Lung microvascular endothelial cell (primary cell): ENCODE measurements at places on chromosomes 16 and 17. TPM values are rescaled to one million over a fixed set of nuclear protein-coding genes. Genes with fewer than 3 reads are reported as not detected.

Gene EPN3
- 0.22 TPM in 1 of 2 replicates, not detected in the other for total RNA-seq

Gene ZFP3
- total RNA-seq, result 0.87 and 1.8 TPM in 2 replicates

Gene PIK3R5
- not detected in 2 replicates for total RNA-seq

Gene SMIM36
- not detected in 2 replicates for total RNA-seq

Gene LRRC46
- total RNA-seq, result not detected in 2 replicates
